ENCODE measurements at places on chromosomes 7 and 10. TPM values are rescaled to one million over a fixed set of nuclear protein-coding genes. Genes with fewer than 3 reads are reported as not detected.

ARHGEF35 gene
- not detected for total RNA-seq

HTR5A gene
- total RNA-seq = not detected

ZNHIT1 gene
- total RNA-seq = 148 TPM

SLC16A12 gene
- total RNA-seq = 0.20 TPM

STEAP1B gene
- 0.08 TPM for total RNA-seq

UNCX gene
- not detected for total RNA-seq

PON1 gene
- total RNA-seq = not detected

FOXP2 gene
- total RNA-seq = 0.37 TPM

POU6F2 gene
- total RNA-seq = not detected

TLX1 gene
- not detected for total RNA-seq

CNTNAP2 gene
- total RNA-seq = not detected

HSPA12A gene
- total RNA-seq = 3.4 TPM

MEOX2 gene
- not detected for total RNA-seq

TSPAN13 gene
- 0.17 TPM for total RNA-seq

PRSS37 gene
- not detected for total RNA-seq

ALOX5 gene
- total RNA-seq = not detected

HHEX gene
- total RNA-seq = 2.6 TPM

ANK3 gene
- 0.58 TPM for total RNA-seq

OR13A1 gene
- not detected for total RNA-seq

GIMAP6 gene
- total RNA-seq = 1.6 TPM

BRI3 gene
- 131 TPM for total RNA-seq

AOC1 gene
- total RNA-seq = not detected

SAMD9 gene
- total RNA-seq = 5.3 TPM

TMEM254 gene
- 16.5 TPM for total RNA-seq

PNLIP gene
- total RNA-seq = not detected

ITPRID1 gene
- total RNA-seq = not detected

ZWINT gene
- total RNA-seq = 155 TPM

ZNF467 gene
- total RNA-seq = 2.4 TPM

ZP3 gene
- total RNA-seq = 2.5 TPM

PTPRN2 gene
- total RNA-seq = not detected

SH2B2 gene
- total RNA-seq = 0.90 TPM

All from HT1080 (cell line).